ENCODE measurements at places on chromosomes 5 and 9. TPM values are rescaled to one million over a fixed set of nuclear protein-coding genes. Genes with fewer than 3 reads are reported as not detected.

Gene CARTPT
- not detected for total RNA-seq

Gene MAP3K1
- 63.9 TPM for total RNA-seq

Gene DNM1
- 0.60 TPM for total RNA-seq

Gene EPB41L4A
- total RNA-seq, result 0.62 TPM

- H3K4me3 ChIP-seq, result no peak overlapping the region
- no peaks in the 10 kb centered on the region for H3K27me3 ChIP-seq
- DNase-seq, result no peak
- H3K4me1 ChIP-seq, result no peaks in the 10 kb centered on the region
Measured at GRCh38 chr5:122561209-122561608, 213.7 kb upstream of the SNX2 start.

DNA sequence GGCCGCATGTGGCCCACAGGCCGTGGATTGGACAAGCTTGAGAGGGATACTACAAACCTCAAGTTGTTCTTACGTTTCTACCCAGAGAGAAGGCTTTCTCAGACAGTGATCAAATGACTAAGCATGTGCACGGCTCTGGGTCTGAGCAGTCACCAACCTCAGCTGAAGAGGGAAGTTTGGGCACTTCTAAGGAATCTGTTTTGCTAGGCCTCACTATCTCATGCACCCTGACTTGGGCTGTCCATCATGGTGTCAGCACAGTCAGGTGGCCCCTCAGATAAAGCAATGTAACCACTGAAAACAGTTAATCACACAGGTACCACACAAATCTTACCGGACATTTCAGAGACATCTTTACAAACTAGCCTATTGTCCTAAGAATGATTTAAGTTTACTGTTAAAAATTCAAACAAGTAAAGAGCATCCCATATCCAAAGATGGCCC, 24.6 kb downstream of the CSF2 start:
- no peaks in the 10 kb centered on the region for H3K36me3 ChIP-seq
- H3K4me3 ChIP-seq, result no peak overlapping the region
- no peaks in the 10 kb centered on the region for H3K27me3 ChIP-seq
- peak overlapping the region; percentile 51 for H3K27ac ChIP-seq

- H3K27me3 ChIP-seq, result peaks cover 4% of the 10 kb centered on the region
- no peak for DNase-seq
- H3K36me3 ChIP-seq, result no peaks in the 10 kb centered on the region
- no peak overlapping the region for H3K27ac ChIP-seq
- no peak overlapping the region for H3K4me3 ChIP-seq
Measured at GRCh38 chr9:121770415-121771273, 119.2 kb downstream of the DAB2IP start.

DNA sequence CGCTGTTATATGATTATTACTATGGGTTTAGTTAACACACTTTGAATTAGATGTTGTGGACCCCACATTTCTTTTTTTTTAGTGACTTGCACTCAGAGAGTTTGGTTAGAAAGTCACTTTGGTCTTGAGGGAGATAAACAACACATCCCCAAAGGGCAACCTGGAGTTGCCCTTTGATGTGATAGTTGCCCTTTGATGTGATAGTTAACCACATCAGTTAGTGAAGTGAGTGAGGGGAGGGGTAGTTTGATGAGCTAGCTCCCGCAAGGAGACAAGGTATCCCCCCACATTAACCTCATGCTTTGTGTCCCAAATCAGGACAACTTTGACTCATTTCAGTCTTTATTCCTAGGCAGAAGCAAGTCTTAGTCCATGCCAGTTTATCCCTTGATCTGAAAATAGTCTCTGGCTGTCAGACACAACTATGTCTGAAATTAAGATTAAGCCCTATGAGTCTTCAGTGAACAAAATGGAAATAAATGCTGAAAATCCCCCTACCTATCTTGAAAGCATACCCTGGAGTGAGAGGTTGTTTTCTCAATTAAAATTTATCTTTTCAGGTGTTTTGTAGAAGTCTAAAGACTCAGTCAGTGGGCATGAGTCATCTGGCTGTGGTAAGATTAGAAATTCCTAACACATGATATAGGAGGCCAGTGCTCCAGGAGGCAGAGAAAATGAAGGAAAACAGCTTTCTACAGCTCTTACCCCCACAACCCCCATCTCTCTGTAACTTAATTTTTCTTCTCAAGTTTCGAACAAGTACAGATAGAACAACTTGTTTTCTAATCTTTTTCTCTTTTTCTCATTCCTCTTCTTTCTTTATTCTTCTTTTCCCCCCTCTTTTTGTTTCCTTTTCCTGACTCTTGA, 208.9 kb upstream of the DMRTA1 start:
- H3K27ac ChIP-seq, result no peak overlapping the region
- peaks cover 40% of the 10 kb centered on the region for H3K27me3 ChIP-seq
- no peak overlapping the region for H3K4me3 ChIP-seq
- DNase-seq, result no peak

DNA sequence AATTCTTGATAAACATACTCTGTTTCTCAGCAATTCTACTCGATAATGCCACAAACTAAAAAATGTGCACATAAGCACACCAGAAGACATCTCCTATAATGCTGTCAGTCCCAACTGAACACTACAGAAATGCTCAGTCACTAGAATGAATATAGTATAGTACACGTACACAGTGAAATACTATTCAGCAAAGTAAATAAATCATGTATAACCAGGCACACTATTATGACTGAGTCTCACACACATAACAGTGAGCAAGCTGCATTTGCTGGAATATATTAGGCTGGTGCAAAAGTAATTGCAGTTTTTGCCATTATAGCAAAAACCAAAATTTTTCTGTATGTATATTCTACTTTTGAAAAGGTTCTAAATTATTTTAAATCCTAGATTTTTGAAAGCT, 310.2 kb downstream of the CTNND2 start:
- H3K36me3 ChIP-seq, result no peaks in the 10 kb centered on the region
- H3K4me3 ChIP-seq, result no peak overlapping the region
- no peaks in the 10 kb centered on the region for H3K4me1 ChIP-seq
- no peaks in the 10 kb centered on the region for H3K27me3 ChIP-seq
- no peak for DNase-seq

GRCh38 chr5:16936150-16936988, at the start of gene MYO10:
Gene MYO10 (minus strand): TSS chr5:16936288. CDS start chr5:16935808, 480 bp downstream.
- no peak within 1 kb of the TSS for H3K27ac ChIP-seq
- peak; percentile 48 for DNase-seq
- no peaks in the 10 kb centered on the region for H3K36me3 ChIP-seq
- H3K4me3 ChIP-seq, result peak within 1 kb of the TSS; percentile 66

DNA sequence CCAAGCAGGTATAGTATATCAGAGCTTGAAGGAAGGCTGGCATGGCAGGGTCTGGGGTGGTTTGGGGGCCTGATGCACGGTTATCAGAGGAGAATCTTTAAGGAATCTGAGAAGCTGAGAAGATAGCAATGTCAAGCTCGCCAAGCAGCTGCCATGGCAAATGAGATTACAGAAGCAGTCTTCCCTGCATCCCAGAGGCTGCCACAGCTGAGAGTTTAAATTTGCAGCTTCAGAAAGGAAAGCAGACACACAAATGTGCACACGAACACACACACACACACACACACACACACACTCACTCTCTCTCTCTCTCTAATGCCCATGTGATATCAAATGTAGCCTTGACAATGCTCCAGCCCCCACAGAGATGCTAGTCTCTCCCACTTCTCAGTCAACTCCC, 79.0 kb upstream of the TNC start:
- H3K27ac ChIP-seq, result no peak overlapping the region
- no peaks in the 10 kb centered on the region for H3K36me3 ChIP-seq
- peaks cover 50% of the 10 kb centered on the region for H3K27me3 ChIP-seq
- H3K4me3 ChIP-seq, result no peak overlapping the region

DNA sequence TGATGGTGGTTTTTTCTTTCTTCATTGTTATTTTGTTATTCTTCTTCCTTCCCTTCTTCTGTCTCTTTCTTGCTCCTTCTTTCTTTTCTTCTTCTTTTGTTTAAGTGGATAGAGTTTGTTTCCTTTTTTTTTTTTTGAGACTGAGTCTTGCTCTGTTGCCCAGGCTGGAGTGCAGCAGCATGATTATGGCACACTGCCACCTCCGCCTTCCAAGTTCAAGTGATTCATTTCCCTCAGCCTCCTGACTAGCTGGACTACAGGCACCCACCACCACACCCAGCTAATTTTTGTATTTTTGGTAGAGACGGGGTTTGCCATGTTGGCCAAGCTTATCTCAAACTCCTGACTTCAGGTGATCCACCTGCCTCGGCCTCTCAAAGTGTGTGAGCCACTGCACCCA, 40.3 kb downstream of the JAK2 start:
- H3K36me3 ChIP-seq, result peaks cover 81% of the 10 kb centered on the region
- H3K4me3 ChIP-seq, result no peak overlapping the region
- DNase-seq, result no peak

DNA sequence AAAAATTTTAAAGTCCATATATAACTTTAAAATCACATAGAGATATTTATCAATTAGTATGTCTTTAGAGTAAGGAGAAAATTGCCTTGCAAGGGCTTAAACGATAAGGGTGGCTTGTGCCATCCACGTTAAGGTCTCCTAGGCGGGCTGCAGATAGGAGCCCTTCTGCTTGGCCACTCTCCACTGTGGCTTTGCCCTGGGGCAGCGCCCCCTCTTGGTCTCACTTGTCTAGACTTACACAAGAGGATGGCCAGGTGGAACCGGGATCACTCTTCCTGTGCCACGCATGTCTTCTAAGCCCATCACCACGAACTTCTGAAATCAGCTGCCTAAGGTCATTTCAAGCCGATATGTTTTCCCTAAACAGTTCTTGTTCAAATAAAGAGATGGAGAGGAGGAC, 2.9 kb downstream of the FPGS start:
- no peaks in the 10 kb centered on the region for H3K27me3 ChIP-seq
- H3K4me3 ChIP-seq, result no peak overlapping the region
- H3K4me1 ChIP-seq, result peaks cover 36% of the 10 kb centered on the region
- peak; percentile 35 for DNase-seq

DNA sequence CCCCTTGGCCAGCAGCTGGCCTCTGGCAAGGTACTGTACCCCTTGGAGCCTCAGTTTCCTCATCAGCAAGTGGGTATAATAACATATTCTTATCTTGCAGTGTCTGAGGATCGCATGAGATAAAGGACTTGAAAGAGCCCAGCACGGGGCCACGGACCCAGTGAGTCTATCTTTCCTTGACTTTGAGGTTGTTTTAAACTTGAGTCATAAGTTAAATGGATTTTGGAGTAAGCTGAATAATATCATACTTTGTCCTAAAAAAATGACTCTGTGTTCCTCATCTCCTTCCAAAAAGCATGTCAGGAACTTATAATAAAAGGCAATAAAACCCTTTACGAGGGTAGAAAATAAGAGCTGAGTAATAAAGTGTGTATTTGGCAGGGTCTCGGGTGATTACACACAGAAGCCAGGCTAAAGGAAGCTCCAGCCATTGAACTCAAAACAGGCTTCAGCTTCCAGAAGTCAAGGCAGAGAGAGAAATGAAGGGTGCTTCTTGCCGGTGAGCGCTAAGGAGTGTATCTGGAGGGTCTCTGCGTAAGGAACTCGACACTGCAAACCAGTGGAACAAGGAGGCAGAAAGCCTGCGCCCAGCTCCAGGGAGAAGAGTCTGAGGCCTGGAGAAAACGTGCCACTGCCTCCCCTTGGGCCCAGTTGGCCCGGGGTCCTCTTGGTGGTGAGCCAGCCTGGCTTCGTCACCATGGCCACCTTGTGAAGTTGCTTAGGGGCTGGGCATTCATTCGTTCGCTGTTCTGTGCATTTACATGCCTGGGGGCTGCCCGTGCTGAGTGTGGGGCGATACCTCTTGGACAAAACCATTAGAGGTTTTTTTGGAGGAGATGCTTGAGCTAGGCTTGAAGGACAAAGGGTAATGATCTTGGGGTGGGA, 72.4 kb upstream of the PHYKPL start:
- no peak for DNase-seq
- H3K27ac ChIP-seq, result no peak overlapping the region
- peaks cover 2% of the 10 kb centered on the region for H3K27me3 ChIP-seq

GRCh38 chr5:133714161-133714915, 102.0 kb upstream of the FSTL4 start:
- H3K4me1 ChIP-seq, result no peaks in the 10 kb centered on the region
- H3K27me3 ChIP-seq, result peaks cover 14% of the 10 kb centered on the region
- H3K4me3 ChIP-seq, result no peak overlapping the region
- DNase-seq, result no peak
- H3K27ac ChIP-seq, result no peak overlapping the region

DNA sequence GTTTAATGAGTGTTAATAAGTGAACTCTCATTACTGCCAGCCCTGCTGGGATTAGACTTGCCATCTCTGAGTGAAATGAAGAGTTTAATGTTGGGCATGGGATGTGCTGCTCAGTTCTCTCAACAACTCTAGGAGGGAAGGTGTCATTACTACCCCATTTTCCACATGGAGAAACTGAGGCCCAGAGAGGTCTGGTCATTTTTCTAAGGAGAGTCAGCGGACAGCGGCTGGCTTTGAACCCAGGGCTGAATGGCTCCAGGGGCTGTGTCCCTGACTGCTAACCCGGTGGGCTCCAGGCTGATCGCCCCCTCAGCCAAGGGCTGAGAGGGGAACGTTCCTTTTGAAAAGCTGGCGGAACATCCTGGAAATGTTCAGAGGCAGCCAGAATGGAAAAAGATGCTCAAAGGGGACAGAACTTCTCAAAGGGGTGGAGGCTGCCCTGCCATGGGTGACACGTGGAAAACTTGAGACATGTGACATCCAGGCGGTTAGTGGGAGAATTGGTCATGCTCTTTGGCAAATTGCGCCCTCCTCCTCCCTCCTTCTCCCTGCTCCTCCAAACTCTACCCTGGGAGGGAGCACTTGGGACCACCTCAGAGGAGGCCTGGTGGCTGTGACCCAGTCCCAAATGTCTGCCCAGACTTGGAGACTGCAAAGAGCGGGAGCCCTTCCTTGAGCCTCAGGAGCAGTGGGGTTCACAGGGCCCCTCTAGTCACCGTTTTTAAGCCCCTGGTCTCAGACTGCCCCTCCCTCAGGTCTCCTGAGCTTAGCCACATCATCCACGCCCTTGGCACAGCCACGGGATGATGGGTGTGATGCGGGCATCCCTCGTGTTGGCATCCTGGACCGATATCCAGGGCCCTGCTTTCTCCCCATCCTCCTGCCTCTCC, 28.7 kb downstream of the DNM1 start:
- no peaks in the 10 kb centered on the region for H3K36me3 ChIP-seq
- H3K4me1 ChIP-seq, result no peaks in the 10 kb centered on the region
- H3K4me3 ChIP-seq, result no peak overlapping the region
- no peaks in the 10 kb centered on the region for H3K27me3 ChIP-seq
- H3K27ac ChIP-seq, result no peak overlapping the region
- DNase-seq, result no peak

DNA sequence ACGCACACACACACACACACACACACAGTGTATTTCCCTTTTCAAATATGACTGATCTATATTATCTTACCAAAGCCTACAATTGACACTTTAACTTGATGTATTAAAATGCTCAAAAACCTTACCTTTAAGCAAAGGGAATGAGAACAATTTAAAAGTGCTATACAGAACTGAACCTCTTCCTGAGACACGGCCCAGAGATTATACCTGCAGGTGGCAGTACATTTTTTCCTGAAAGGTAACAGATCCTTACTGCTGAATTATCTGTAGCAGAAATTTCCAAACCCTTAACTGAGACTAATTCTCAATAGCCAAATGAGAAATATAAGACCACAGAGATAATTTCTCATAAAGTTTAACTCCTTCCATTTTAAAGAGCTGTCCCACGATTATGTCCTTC, 91.1 kb downstream of the MYO10 start:
- no peaks in the 10 kb centered on the region for H3K36me3 ChIP-seq
- H3K27me3 ChIP-seq, result peaks cover 10% of the 10 kb centered on the region
- no peak overlapping the region for H3K27ac ChIP-seq

All from activated CD4-positive, alpha-beta T cell treated with anti-CD3 and anti-CD28 coated beads, Interleukin-2, amount 10 ng/mL, durations not matched to agents 7 days and 5 days (primary cell).